Glomerular endothelial cell (primary cell): ENCODE measurements at places on chromosomes 3 and 15. TPM values are rescaled to one million over a fixed set of nuclear protein-coding genes. Genes with fewer than 3 reads are reported as not detected.

PLSCR2 gene
- not detected in 2 replicates for total RNA-seq

XCR1 gene
- total RNA-seq: not detected in 2 replicates

SNTN gene
- total RNA-seq: not detected in 2 replicates

NR2C2 gene
- 25.9 and 40.0 TPM in 2 replicates for total RNA-seq

MAGEL2 gene
- 0.12 and 0.39 TPM in 2 replicates for total RNA-seq

LNP1 gene
- 0.41 and 1.2 TPM in 2 replicates for total RNA-seq

GCNT3 gene
- total RNA-seq: 5.5 TPM in 1 of 2 replicates, not detected in the other

RBP2 gene
- not detected in 2 replicates for total RNA-seq

ITPR1 gene
- 12.5 and 16.7 TPM in 2 replicates for total RNA-seq

ZNF80 gene
- not detected in 2 replicates for total RNA-seq

RHOV gene
- total RNA-seq: 0.10 and 0.23 TPM in 2 replicates

POPDC2 gene
- total RNA-seq: 1.3 and 1.6 TPM in 2 replicates

PLSCR5 gene
- total RNA-seq: not detected in 2 replicates

SLC28A2 gene
- not detected in 2 replicates for total RNA-seq

CELF6 gene
- total RNA-seq: 0.05 and 1.5 TPM in 2 replicates

SNX1 gene
- 47.8 and 66.6 TPM in 2 replicates for total RNA-seq

TMCO5A gene
- not detected in 2 replicates for total RNA-seq

EXD1 gene
- total RNA-seq: 0.53 TPM in 1 of 2 replicates, not detected in the other

HIGD2B gene
- not detected in 2 replicates for total RNA-seq

NPAP1 gene
- total RNA-seq: not detected in 2 replicates

CEP19 gene
- 2.3 and 3.1 TPM in 2 replicates for total RNA-seq

KAT2B gene
- total RNA-seq: 9.5 and 15.1 TPM in 2 replicates

CA12 gene
- 4.9 and 5.5 TPM in 2 replicates for total RNA-seq

ACTC1 gene
- not detected in 2 replicates for total RNA-seq

TMEM108 gene
- 0.34 and 0.53 TPM in 2 replicates for total RNA-seq

TAGLN3 gene
- 0.76 and 2.8 TPM in 2 replicates for total RNA-seq

ARGFX gene
- total RNA-seq: not detected in 2 replicates

LDHAL6B gene
- total RNA-seq: not detected in 2 replicates

TICRR gene
- total RNA-seq: 1.4 and 5.0 TPM in 2 replicates

SEMA3G gene
- total RNA-seq: 4.9 and 61.3 TPM in 2 replicates

TRIM42 gene
- not detected in 2 replicates for total RNA-seq

SHC4 gene
- 1.1 and 2.8 TPM in 2 replicates for total RNA-seq

DTWD1 gene
- total RNA-seq: 8.6 and 12.6 TPM in 2 replicates

MRAS gene
- 14.1 and 26.0 TPM in 2 replicates for total RNA-seq

PDZRN3 gene
- total RNA-seq: 0.76 TPM in 1 of 2 replicates, not detected in the other

ECE2 gene
- total RNA-seq: not detected in 2 replicates

NEO1 gene
- total RNA-seq: 2.2 and 2.7 TPM in 2 replicates

KCNH8 gene
- total RNA-seq: not detected in 2 replicates

NUP210 gene
- total RNA-seq: 0.53 and 2.2 TPM in 2 replicates

C3orf80 gene
- not detected in 2 replicates for total RNA-seq
